Stimulated activated CD8-positive, alpha-beta memory T cell treated with anti-CD3 and anti-CD28 coated beads, Interleukin-15, amount 100 ng/mL, for 48 hours (primary cell): ENCODE measurements at places on chromosomes 2 and 18.
A peak's percentile ranks its signal among the peaks of the same experiment; 100 is the strongest.

- no peak for DNase-seq
Observed at GRCh38 chr2:105442056-105442455, 43.2 kb upstream of the FHL2 start.

- DNase-seq = no peak
Observed at GRCh38 chr18:8424917-8425725, 184.1 kb upstream of the RAB12 start.

- no peak for DNase-seq
Observed at GRCh38 chr18:45326505-45326904, 288.8 kb upstream of the SLC14A2 start.

- DNase-seq = no peak
Observed at GRCh38 chr2:30692829-30693275, 114.4 kb downstream of the CAPN13 start.

GRCh38 chr18:75844146-75844545 lies 416.6 kb upstream of the SMIM21 start:
- no peak for DNase-seq

GRCh38 chr2:48938231-48938630 lies 182.7 kb upstream of the LHCGR start:
- no peak for DNase-seq

- no peak for DNase-seq
Observed at GRCh38 chr18:51134721-51135120, 62.8 kb downstream of the MEX3C start.

- no peak for DNase-seq
Observed at GRCh38 chr2:98050070-98050469, 36.9 kb upstream of the VWA3B start.

DNA sequence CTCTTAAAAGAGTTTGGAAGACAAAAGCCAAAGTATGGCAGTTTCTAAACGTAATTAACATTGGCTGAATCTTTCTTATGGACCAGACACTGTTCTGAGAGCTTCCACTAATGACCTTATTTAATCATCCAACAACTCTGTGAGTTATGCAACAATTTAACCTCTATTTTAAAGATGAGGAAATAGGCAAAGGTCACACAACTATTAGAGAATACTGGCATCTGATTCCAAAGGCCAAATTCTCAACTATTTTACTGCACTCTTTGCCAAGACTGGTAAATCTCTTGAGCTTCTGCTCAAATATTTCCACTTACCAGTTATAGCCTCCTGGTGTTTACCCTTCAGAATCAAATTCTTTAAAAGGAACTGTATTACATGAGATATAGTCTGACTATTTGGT lies 42.1 kb upstream of the ERMN start:
- no peak for DNase-seq

- peak; percentile 36 for DNase-seq
Observed at GRCh38 chr18:7566567-7567473, at the start of gene PTPRM. Gene PTPRM, plus strand, starts transcription at chr18:7567316. Its CDS starts 503 bp downstream, at chr18:7567819.

- DNase-seq = no peak
Observed at GRCh38 chr2:157152362-157152761, 105.1 kb upstream of the GALNT5 start.

DNA sequence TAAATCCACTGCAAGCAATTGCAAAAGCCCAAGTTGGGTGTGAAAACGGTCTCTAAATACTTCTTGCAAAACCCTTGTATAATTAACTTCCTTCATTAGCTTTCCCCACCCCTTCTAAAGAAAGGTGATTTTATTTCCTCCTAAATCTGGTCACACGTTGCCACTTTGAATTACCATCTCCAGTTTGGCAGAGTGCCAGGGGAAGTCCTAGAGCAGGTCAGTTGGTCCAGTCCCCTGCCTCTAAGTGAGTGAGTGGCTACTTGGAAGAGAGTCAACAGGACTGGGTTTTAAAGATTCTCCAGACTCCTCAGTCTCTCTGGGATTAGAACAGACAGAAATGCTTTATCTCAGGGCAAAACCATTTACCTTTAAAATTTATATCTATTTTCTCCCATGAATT lies 18.7 kb upstream of the LYPD6B start:
- no peak for DNase-seq

- no peak for DNase-seq
Observed at GRCh38 chr2:27264253-27264752, 1.5 kb upstream of the SLC30A3 start.

- no peak for DNase-seq
Observed at GRCh38 chr18:26656944-26657536, 108.7 kb upstream of the KCTD1 start.
